ENCODE measurements at places on chromosomes 4 and X.

DNA sequence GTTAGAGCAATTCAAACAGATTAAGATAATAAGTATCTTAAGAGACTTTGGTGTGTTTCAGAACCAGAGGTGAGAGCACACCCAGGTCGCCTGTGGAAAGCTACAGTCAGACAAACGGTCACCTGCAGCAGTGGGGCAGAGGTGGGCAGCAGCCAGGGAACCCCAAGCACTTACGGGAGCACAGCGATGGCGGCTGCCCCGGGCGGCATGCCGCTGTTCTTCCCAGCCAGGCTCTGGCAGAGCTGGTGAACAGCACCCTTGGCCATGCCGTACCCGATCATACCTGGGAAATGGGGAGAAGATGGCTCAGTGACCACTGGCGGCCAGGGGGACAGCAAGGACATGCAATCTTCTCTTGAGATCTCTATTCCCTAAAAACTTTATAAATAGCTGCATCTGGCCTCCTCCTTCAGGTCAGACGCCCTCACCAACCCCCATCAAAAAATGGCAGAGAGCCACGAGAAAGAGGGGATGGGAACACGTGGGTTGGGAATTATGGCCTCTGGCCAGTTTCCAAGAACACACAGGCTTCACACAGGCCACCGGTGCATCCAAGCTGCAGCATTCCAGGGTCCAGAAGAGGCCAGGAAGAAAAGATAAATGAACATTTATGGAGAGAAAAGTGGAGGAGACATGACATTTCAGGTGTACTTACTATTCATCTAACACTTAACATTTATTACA lies 19.7 kb downstream of the QDPR start:
- DNase-seq, result no peak

GRCh38 chr4:189547559-189547958 lies 393.1 kb upstream of the FRG1 start:
- DNase-seq, result no peak

GRCh38 chrX:29662101-29662500 lies 553.3 kb upstream of the MAGEB2 start:
- no peak for DNase-seq

GRCh38 chr4:15343000-15343399 lies 84.8 kb upstream of the C1QTNF7 start:
- no peak for DNase-seq

- no peak for DNase-seq
Observed at GRCh38 chr4:47010347-47010911, 17.0 kb upstream of the GABRA4 start.

GRCh38 chr4:6230502-6230785 lies 30.1 kb upstream of the JAKMIP1 start:
- DNase-seq, result no peak

DNA sequence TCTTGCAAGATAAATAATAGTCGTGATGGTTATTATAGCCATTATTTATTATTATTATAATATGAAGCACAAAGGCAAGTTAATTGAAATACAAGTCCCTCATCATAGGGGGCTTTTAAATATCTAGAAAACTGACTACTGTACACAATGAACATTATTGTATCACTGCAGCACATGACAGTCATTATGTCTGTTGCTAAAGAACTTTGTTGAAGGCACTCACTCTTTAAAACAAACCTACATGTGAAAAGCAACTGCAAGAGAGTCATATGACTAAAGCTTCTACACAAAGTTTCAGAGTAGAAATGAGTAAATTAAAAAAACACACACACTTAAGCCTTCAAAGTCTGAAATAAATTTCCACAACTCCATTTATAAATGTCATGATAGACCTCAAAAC lies 23.3 kb upstream of the DCAF12L1 start:
- DNase-seq, result no peak

Measured in effector CD8-positive, alpha-beta T cell (primary cell).